ENCODE measurements at places on chromosomes 3 and 15.

GRCh38 chr3:177236704-177237103 lies 39.4 kb upstream of the TBL1XR1 start:
- no peak for DNase-seq

- DNase-seq = no peak
Observed at GRCh38 chr3:100634493-100635272, 25.3 kb downstream of the ADGRG7 start.

GRCh38 chr15:92903631-92903965 lies 3.5 kb downstream of the CHD2 start:
- DNase-seq = no peak

- no peak for DNase-seq
Observed at GRCh38 chr3:68912376-68912775, 20.0 kb downstream of the TAFA4 start.

GRCh38 chr15:44033894-44034293 lies 161.2 kb downstream of the FRMD5 start:
- DNase-seq = peak; percentile 25
